GM12878 (cell line): ENCODE measurements at places on chromosomes 2 and 18. TPM values are rescaled to one million over a fixed set of nuclear protein-coding genes. Genes with fewer than 3 reads are reported as not detected.

GRCh38 chr2:59680863-59681262 is 872.6 kb downstream of the BCL11A start:
- DNase-seq = no peak
- no peaks in the 10 kb centered on the region; the same call in 1 of the 2 replicates for H3K27me3 ChIP-seq
- H3K27ac ChIP-seq = no peak overlapping the region
- no peaks in the 10 kb centered on the region for H3K4me1 ChIP-seq

SULT6B1 gene
- not detected in 2 replicates for total RNA-seq

LIPT1 gene
- total RNA-seq = 7.2 and 8.5 TPM in 2 replicates

DNA sequence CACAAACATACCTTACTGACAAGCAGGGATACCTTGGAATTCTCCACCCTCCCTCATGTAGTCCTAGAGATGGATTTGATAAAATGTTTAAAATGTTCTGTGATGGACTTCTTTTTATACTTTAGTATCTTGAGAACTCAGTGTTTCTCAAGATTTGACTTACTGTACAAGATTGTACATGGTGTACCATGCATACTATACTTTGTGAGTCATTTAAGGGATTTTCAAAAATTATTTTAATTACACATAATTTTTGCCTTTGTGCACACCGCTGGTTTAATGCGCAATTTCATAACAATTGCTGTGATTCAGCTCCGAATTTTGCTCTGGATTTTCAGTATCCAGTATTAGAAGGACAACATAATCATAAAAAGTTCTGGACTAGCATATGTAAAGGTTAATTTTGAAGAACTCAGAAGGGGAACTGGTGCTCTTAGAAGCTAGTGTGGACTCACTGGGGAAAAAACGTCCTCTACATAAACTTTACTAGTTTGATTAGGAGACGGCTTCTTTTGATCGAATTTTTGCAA is 78.6 kb upstream of the ACSL3 start:
- H3K36me3 ChIP-seq = no peaks in the 10 kb centered on the region
- no peak overlapping the region for H3K4me3 ChIP-seq
- no peak overlapping the region for H3K27ac ChIP-seq
- no peaks in the 10 kb centered on the region for H3K4me1 ChIP-seq
- no peak for DNase-seq
- no peaks in the 10 kb centered on the region for H3K27me3 ChIP-seq

HOXD4 gene
- not detected in 2 replicates for total RNA-seq

VAMP8 gene
- total RNA-seq = 135 and 141 TPM in 2 replicates

- H3K27me3 ChIP-seq = no peaks in the 10 kb centered on the region
- no peaks in the 10 kb centered on the region for H3K36me3 ChIP-seq
- H3K27ac ChIP-seq = no peak overlapping the region; the same call in 1 of the 2 replicates
- no peak overlapping the region for H3K4me3 ChIP-seq
- H3K4me1 ChIP-seq = peaks cover 6% of the 10 kb centered on the region
Observed at GRCh38 chr2:149068996-149069888, 30.7 kb downstream of the LYPD6B start.

GRCh38 chr2:160910681-160911080 is 249.5 kb upstream of the TANK start:
- no peak overlapping the region for H3K4me3 ChIP-seq
- no peaks in the 10 kb centered on the region for H3K36me3 ChIP-seq
- no peak overlapping the region for H3K27ac ChIP-seq
- DNase-seq = no peak

DNA sequence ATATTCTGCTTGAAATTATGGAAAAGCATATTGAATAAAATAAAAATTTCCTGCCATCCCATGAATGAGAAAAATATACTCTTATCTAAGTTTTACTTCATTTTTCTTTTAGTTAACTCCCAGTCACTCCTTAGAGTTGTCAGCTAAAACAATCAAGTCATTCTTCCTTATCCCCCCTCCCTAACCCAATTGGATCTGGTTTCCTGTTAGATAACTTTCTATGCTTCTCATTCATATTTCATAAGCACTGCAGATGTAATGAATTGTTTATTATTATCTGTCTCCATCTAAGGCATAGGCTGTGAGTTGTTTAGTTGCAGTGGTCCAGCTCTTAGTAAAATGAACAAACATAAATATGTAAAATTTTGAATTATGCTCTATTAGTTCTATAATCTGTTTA is 244.0 kb upstream of the GCFC2 start:
- no peak overlapping the region for H3K4me3 ChIP-seq
- no peaks in the 10 kb centered on the region for H3K27me3 ChIP-seq
- H3K27ac ChIP-seq = no peak overlapping the region

- no peaks in the 10 kb centered on the region for H3K36me3 ChIP-seq
- no peaks in the 10 kb centered on the region for H3K4me1 ChIP-seq
- H3K27ac ChIP-seq = no peak overlapping the region
- H3K27me3 ChIP-seq = no peaks in the 10 kb centered on the region
- H3K4me3 ChIP-seq = no peak overlapping the region
- no peak for DNase-seq
Observed at GRCh38 chr2:60023256-60023985, 530.0 kb downstream of the BCL11A start.

DOK6 gene
- total RNA-seq = not detected in 2 replicates

DNA sequence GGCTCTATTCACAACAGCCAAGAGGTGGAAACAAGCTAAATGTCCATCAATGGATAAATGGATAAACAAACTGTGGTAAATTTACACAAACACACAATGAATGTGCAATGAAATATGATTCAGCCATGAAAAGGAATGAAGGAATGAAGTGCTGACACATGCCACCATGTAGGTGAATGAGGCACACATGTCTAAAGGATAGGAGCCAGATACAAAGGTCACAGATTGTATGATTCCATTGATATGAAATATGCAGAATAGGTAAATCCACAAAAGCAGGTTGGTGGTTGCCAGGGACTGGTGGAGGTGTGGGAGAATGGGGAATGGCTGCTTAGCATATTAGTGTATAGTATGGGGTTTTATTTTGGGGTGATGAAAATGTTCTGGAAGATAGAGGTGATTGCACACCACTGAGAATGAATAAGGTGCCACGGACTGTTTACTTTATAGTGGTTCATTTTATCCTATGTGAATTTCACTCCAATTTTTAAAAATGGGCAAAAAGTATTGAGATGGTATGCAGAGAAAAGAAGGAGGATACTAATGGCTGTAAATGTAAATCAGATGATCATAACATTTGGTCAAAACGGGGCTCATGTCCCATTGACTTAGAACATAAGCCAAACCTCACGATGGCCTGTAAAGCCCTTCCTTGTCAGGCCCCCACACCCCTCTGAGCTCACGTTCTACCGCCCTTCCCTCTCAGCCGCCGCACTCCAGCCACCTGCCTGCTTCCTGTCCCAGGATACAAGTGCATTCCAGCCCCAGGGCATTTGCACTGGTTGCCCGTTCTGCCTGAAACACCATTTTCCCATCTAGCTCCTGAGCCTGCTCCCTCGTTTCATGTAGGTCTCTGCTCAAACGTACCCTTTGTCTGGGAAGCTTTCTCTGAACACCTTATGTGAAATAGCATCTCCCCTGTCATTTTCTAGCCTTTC is 165.5 kb downstream of the DDX1 start:
- H3K27ac ChIP-seq = no peak overlapping the region
- peaks cover 3% of the 10 kb centered on the region; the same call in 1 of the 2 replicates for H3K27me3 ChIP-seq
- no peaks in the 10 kb centered on the region for H3K4me1 ChIP-seq

DNA sequence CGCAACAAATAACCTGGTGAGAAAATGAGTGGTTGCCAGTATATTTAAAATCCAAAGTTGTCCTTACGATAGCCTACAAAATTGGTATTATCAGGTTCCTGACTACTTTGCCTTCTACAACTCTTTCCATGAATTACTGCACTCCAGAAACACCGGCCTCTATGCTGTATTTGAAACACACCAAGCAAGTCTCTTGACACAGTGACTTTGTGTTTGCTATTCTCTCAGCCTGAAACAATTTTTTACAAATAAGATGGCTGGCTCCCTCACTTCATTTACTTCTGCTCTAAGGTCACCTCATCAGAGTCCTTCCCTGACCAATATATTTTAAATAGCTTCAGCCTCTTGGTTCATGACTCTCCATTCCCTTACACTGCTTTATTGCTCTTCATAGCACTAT is 12.2 kb downstream of the KANSL1L start:
- no peak overlapping the region for H3K27ac ChIP-seq
- no peak for DNase-seq
- no peaks in the 10 kb centered on the region for H3K4me1 ChIP-seq
- no peaks in the 10 kb centered on the region for H3K36me3 ChIP-seq
- no peak overlapping the region for H3K4me3 ChIP-seq
- no peaks in the 10 kb centered on the region for H3K27me3 ChIP-seq
